ENCODE measurements at places on chromosomes 2 and 18. TPM values are rescaled to one million over a fixed set of nuclear protein-coding genes. Genes with fewer than 3 reads are reported as not detected.

DNA sequence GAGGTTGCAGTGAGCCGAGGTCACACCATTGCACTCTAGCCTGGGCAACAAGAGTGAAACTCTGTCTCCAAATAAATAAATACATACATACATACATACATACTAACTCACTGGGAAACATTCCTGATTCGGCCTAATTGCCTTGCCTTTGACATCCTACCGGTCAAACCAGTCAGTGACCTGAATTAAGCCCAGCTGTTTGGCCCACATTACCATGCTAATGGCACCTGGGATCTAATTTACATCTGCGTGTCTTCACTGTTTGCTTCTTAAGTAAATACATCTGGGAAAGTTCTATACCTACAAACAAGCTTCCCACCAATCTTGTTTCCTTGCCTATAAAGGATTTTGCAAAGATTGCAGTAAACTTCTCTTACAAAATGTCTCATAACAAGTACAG lies 230.2 kb upstream of the ZC3H15 start:
- DNase-seq: no peak

DNA sequence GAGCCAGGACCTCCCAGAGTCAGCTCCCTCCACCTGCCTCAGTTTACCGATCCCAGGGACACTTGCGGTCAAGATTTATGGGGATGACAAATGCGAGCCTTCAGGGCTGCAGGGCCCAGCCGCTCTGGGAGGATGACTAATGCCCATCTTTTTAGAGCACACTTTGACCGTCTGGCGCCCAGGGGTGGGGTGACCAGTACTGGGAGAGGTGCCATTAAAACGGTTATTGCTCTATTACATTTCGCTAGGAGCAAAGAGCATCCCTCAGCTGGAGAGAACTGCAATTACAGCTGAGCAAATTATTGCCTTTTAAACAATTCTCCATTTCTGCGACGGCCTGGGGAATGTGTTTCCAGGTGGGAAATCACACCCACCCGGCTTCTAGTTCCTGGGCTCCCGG lies 42.6 kb upstream of the HPCAL1 start:
- DNase-seq: no peak

DNA sequence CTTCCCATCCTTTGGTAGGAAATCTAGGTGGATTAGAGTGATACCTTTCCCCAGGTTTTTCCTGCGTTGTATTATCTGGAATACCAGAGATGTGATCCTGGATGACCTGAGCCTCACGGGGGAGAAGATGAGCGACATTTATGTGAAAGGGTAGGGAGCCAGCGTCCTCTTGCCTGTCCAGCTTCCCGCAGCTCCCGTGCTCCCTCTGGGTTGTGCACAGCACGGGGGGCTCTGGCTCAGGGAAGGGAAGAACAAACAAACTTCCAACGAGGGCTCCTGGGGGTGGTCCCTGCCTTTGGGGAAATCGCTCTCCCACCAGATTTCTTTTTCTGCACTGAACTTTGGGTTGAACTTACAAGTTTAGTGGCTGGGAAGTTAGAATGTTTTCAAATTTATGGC lies 215.7 kb downstream of the DYSF start:
- DNase-seq: no peak

GRCh38 chr18:46321955-46322354 lies 217.8 kb downstream of the HAUS1 start:
- DNase-seq: no peak

SCG2 gene
- 0.72 TPM for polyA plus RNA-seq

DNA sequence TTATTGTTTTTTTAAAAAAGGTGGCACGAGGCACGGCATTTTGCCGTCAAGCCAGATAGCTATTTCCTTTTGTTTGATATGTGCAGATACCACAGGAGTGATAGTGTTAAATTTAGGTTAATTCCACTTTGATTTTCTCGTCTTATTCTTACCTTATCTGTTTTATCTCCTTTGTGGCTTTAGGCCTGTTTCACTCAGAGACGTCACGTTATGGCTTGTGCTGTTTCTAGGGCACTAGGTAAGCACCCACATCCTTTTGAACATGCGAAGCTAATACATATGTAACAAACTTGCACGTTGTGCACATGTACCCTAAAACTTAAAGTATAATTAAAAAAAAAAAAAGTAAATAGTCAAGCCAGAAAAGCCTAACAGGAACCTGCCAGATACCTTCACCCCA lies 57.8 kb downstream of the C18orf63 start:
- no peak for DNase-seq

- DNase-seq: no peak
These were observed 593.1 kb upstream of the NRXN1 start for GRCh38 chr2:51624995-51625394.

DNA sequence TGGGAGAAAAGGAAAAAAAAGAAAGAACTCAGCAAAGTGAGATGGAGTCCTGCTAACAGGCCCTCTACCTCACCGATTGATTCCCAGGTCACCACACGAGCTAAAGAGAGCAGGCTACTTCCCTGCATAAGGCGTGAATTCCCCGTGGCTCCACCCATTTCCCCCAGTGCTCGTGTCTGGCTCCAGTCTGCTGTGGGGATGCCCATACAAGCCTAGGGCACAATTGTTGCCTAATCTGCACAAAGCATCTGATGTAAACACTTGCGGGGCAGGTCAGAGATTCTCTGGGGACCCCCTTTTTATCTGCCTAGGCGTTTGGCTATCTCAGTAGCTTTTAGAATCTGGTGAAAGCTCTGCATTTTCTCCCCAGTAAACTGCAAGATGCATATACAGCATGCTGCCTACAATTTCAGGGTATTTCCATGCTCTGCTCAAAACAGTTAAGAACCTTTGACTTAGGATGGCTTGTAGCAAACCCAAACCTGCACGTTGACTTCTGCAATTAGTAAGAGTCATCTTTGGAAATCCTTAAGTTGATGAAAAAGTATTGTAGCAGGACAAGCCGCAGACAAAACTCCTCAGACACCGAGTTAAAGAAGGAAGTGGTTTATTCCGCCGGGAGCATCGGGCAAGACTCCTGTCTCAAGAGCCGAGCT lies 34.8 kb downstream of the MYO3B start:
- no peak for DNase-seq

- no peak for DNase-seq
These were observed 559.8 kb upstream of the REG3G start for GRCh38 chr2:78465707-78466106.

CD28 gene
- polyA plus RNA-seq: 0.14 TPM
